Ovary (tissue), 10 donors: ENCODE measurements at places on chromosomes 11 and 22.

DNA sequence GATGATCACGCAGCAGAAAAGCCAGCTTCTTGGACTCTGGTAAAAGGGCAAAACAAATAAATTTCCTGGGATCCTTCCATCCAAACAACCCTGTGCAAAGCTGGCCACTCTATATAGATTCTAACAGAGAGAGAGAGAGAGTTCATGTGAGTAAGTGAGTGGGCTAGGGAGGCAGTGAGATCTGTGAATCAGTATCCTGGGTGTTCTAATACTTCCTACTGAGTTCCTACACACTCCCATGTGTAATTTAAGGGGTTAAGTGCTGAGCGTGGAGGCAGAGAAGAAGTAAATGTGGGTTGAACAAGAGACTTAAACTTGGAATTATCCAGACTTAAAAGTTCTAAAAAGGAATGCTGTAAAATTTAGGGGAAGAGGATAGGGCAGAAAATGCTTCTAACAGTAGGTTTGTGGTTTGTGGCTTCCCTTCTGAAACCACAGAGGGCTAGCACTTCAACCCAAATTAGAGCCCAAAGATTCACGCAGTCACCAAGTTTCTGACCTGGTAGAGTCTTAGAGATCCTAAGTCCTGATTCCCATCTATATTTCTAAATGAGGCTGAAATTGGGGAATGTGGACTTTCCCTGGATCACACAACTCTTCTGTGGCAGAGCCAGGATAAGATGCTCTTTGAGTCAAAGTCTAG, 413.9 kb downstream of the TENM4 start:
- DNase-seq, result no peak

DNA sequence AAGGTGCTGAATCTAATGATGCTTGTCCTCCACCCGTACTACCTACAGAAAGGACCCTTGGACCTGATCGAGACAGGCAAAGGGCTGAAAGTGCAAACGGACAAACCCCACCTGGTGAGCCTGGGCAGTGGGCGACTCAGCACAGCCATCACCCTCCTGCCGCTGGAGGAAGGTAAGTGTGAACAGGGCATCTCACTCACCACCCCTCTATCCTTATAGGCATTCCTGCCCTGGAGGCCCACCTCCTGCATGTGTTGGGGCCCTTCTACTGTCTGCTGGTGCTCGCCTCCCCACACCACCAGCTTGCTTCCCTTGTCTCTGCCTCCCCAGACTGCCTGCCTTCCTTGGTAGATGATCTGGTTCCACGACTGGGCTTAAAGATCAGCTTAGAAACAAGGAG, 7.1 kb downstream of the PHLDB1 start:
- DNase-seq, result no peak

DNA sequence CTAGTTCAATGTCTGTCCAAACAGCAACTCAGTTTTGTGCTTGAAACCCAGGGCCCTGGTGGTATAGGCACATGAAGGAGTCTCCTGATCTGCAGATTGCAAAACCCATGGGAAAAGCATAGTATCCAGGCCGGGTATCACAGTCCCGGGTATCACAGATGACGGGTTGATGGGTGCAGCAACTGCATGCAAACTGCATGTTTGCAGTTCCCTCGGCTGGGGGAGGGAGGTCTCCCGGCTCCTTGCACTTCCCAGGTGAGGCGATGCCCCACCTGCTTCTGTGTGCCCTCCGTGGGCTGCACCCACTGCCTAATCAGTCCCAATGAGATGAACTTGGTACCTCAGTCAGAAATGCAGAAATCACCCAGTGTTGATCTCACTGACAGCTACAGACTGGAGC, 53.9 kb downstream of the KCNQ1 start:
- DNase-seq, result no peak

DNA sequence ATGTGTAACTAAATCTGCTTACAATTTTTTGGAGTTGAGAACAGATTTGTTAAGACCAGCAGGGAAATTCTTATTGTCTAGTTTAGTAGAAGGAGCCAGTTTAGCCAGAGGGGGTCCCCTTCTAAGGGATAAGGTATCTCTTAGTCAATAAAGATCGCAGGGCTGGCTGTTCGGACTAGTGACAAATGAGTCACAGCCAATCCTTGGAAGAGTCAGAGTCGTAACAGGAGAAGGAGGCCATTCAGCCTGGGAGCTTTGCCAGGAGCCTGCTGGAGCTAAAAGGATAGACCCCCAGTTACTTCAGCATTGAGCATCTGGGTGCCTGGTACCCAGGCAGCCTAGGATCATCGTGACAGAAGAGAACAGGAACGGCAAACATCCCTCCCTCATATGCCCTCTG, 191.6 kb upstream of the ARHGAP20 start:
- no peak for DNase-seq

DNA sequence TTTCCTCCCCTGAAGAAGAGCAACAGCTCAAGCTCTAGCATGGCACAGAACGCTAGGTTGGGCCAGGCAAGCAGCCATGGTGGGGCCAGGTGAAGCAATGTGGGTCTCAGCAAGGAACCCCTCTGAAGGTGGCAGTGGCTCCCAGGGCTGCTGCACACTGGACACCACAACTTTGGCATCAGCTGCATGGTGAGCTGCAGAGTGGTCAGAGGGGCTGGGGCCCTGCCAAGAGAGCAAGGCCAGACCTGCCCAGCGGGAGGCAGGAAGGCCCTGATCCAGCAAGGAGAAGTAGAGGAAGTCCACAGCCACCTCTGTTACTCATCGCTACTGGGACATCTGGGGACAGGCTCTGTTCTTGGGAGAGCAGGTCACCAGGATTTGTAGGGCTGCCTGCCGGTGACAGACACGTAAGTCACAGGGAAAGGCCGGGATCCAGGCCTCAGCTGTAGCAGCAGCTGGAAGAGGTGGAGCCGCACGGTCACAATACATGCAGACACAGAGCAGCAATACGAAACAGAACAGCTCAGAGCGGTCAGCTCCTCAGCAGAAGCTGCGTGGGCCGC, 12.4 kb downstream of the CYB561A3 start:
- no peak for DNase-seq

DNA sequence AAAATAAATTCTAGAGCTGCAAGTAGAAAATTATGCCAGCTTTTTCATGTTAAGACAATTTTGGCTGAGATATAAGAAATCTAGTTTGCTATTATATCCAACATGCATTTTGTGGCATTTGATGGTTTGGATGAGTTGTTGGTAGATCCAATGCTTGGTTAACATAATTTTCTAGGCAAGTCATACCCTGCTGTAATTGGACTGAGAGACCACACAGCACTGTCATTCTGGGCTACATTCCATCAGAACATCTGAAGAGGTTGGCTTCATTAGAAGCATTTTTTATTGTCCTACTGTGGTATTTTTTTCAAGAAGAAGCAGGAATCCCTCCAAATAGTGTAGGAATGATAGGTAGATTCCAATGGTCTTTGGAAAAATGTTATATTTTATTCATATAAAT, 561.0 kb downstream of the LUZP2 start:
- DNase-seq, result no peak

- no peak for DNase-seq
These were observed 107.8 kb downstream of the FCHSD2 start for GRCh38 chr11:73034331-73034730.

GRCh38 chr11:66718320-66718971, 10.6 kb downstream of the SPTBN2 start:
- no peak for DNase-seq

DNA sequence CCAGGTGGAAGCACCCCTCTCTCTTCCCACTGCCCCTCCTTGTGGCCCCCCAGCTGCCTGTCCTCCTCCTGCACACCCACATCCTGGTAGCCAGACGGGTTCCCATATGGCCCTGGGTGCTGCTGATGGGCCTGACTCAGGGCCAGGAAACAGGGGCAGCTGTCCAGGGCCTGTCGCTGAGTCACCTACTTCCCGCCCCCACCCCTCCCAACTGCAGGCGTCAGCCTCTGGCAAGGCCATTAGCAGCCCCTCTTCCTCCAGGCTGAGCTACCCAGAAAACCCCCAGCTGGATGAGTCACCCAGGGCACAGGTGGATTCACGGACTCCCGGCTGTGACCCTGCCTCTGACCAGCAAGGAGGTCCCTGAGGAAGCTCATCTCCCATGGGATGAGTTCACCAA, 6.9 kb upstream of the GAL start:
- no peak for DNase-seq

- peak; percentile 66 for DNase-seq
These were observed at the start of gene PTPMT1 for GRCh38 chr11:47565340-47566148. Gene PTPMT1 (plus strand): TSS chr11:47565599. CDS start chr11:47565623, 24 bp downstream.

DNA sequence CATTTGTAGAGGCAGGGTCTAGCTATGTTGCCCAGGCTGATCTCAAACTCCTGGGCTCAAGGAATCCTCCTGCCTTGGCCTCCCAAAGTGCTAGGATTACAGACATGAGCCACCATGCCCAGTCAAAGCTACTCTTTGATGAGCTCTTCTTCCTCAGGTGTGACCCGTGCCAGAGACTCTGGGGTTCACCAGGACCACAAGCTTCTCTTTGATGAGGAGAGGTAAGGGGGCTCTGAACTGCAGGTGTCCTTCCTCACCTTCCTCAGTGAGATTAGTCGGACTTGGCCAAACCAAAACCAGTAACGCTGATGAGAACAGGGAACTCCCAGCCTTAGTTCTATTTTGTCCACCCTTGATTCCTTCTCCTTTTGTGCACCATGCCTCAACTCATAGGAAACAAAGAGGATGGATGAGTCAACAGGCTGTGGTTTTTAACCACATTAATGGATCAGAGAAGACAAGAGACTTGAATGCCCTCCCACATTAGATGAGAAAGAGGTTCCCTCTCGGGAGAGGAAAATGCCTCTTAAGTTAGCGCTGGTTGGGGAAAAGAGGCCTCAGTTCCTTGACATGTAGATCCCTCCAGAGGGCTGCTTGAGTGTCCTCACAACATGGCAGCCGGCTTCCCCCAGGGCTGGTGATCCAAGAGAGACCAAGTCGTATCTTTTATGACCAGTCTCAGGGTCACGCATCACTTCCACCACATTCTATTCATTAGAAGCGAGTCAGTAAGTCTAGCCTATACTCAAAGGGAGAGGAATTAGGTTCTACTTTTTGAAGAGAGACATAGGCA, 25.7 kb upstream of the CTR9 start:
- no peak for DNase-seq

DNA sequence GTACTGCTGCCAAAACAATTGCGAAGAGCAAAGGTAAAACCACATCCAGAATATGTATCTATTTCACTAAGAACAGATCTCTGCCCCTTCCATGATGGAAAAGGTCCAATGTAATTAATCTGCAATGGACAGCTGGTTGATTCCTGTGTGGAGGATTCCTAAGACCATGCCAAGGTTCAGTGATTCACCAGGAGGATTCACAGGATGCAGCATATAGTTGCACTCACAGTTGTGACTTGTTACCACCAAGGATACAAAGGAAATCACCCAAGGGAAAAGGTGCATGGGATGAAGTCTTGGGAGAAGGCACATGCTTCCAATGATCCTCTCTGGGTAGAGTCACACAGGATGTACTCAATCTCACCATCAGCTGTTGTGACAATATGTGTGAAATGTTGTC, 35.1 kb upstream of the CUL5 start:
- DNase-seq, result no peak

DNA sequence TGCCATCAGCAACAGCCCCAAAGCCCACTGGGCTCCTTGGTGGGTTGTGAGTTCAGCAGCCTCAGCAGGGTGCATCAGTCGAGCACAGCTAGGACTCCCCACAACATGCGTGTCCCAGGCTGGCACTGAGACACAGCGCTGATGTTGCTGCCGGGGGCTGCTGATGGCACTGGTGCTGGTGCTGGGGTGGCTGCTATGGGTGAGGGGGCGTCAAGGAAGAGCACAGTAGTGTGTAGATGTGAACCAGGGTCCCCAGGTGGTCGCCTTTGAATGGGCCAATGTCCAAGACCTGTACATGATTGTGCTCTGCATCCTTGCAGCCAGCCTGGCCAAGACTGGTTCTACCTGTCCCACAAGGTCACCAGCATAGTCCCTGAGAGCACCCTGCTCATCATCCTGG, 121.3 kb upstream of the SERPIND1 start:
- DNase-seq, result no peak

DNA sequence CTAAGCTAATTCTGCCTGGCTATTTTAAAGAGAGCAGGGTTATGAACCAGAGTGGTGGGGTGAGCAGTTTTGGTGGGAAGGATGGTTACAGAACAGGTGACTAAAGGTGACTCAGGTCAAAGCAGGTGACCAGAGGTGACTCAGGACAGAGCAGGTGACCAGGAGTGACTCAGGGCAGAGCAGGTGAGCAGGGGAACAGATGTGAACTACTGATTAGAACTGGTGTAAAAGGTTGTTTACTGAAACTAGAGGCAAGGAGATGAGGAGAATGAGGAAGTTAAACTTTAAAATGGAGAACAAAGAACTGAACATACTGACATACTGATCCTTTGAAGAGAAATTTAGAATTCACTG, 15.4 kb upstream of the HYLS1 start:
- DNase-seq, result no peak

DNA sequence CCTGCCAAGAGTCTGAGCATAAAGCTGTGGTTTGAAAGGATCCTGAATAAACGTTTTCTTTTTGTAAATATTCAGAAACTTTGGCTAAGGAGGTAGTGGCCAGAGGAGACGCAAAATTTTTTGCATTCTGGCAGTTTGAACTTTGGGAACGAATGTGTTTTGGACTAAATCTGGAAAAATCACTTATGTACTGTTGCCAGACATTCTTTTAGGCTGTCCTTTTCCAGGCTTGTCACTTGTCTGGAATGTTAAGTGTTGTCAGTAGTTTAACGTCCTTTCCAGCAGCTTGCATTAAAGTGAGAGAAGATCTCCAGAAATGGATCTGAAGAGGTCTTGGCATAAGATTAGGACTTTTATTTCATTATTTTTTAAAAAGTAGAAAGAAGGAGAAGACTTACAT, 18.5 kb downstream of the SPECC1L start:
- no peak for DNase-seq

DNA sequence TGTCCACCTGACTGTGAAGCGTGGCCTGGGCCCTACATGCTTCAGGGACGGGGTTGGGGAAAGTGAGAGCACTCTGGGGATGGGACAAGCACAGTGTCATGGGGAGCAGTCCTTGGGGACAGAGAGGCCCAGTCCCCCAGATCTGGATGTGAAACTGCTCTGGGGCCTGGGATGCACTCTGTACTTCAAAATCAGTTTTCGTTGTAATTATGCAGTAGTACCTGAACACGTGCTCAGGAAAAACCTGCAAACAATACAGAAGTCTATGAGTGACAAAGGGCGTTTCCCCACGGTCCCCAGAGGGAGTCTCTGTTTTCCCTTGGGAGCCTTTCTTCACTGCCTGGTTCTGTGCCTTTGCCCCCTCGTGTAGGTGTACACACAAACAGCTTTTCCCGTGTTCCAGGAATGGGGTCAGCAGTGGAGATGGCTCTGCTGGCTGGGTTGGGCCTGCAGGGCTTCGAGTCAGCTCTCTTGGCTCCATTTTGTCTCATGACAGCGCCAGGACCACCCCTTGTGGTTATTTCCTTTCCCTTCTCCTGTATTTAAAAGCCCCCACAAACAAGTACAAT, 5.2 kb upstream of the TNFRSF13C start:
- DNase-seq, result no peak

- no peak for DNase-seq
These were observed 44.3 kb downstream of the THAP12 start for GRCh38 chr11:76336597-76336996.
